ENCODE measurements at places on chromosomes 16 and 17.
A peak's percentile ranks its signal among the peaks of the same experiment; 100 is the strongest.

- no peak for DNase-seq
These were observed 6.9 kb downstream of the PLLP start for GRCh38 chr16:57277586-57277985.

DNA sequence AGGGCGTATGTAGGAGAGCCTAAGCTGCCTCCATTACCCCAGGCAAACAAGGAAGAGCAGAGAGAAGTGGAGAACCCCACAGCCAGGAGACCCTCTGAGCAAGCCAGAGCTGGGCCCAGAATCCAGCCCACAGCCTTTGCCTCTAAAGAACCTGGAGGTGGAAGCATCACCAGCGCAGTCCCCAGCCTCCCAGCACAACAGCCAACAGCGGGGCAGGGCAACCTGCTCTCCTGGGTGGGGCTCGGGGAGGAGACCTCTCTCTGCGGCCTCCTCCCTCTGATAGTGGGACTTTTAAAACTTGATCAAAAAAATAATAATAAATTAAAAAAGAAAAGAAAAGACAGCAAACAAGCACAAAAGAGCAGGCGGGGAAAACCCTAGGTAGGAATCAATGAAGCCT lies 45.9 kb downstream of the AXIN2 start:
- no peak for DNase-seq

- DNase-seq, result no peak
These were observed 389.6 kb upstream of the DYNLRB2 start for GRCh38 chr16:80150978-80151721.

- DNase-seq, result no peak
These were observed 2.7 kb downstream of the CCL5 start for GRCh38 chr17:35877345-35878029.

DNA sequence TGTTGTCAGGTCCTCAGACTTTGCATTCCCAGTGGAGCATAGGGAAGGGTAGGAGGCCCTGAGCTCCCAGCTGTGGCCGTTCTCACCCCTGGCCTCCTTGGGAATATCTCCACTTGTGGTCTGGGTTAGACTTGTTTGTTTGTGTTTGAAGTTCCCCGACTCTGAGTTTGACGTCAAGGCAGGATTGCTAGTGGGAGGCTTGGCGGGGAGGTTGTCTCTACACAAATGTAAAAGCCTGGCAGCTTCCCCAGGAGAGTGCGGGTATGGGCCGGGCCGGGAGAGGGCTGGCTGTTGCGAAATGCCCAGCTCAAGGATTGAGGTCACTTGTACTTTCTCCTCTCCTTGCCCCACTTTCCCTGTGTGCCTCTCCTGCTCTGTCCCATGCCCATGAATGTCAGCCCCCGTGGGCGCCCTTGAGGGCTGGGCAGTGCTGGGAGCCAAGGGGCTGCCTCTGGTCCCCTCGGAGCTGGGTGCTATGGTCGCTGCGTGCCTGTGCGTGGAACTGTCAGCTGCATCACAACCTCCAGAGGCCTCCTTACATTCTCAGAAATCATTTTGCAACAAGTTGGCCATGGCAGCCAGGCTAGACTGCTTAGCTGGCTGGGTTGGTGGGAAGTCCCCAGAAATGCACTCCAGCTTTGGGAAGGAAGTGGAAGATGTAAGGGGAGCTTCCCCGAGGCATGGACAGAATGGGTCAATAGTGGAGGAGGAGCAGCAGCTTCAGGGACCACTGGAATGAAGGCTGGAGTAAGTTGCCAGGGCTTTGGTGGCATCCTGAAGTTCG lies 84.3 kb downstream of the KSR1 start:
- DNase-seq, result no peak

DNA sequence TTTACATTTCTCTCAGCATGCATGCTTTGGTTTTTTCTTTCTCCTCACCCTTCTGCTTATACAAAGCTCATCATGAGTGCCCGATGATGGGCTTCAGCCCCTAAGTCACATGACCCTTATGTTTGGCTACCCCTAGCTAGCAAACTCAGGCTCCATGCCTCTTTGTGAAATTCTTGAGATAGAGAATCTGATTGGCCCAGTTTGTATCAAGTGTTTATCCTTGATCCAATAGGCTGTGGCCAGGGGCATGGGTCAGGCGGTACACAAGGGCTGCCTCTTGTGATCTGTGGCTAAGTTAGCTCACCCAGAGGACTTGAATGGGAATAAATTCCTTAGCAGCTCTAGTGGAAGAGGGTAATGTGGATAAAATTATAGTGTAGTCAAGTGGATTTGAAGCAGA lies 11.5 kb upstream of the TOX3 start:
- DNase-seq, result no peak

GRCh38 chr16:81266680-81267095 lies 28.2 kb downstream of the BCO1 start:
- DNase-seq, result no peak

DNA sequence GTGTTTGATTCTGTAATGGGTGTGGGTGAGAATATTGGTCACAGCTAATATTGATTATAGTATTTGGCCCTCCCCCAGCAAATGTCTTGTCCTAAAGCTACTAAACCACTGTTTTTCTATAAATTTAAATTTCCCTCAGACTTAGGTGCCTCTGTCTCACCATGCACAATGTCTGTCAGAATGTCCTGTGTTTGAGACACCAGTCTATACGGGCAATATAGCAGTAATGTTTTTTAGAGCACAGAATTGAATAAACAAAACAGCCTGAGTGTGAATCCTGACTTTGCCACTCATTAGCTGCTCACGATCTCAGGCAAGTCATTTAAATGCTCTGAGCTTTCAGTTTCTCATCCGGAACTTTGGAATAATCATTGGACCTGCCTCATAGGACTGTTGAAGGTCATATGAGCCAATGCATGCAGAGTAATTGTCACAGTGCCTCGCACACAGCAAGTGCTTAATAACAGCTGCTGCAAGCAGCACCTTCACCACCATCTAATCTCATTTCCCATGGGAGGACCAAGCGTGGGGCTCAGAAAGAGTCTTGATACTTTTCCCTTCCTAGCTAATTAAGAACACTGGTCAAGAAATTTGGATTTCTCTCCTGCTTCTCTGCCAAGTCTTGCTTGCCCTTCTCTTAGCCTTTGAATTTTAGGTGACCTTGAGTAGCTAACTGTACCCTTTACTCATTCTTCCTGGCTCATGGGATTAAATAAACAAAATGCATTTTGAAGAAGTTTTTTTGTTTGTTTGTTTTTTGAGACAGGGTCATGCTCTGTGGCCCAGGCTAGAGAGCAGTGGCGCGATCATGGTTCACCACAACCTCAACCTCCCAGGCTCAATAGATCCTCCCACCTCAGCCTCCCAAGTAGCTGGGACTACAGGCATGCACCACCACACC lies 9.8 kb downstream of the HLF start:
- no peak for DNase-seq

GRCh38 chr17:77610972-77611521 lies 347.5 kb upstream of the TNRC6C start:
- no peak for DNase-seq

- no peak for DNase-seq
These were observed 12.1 kb upstream of the PRKCB start for GRCh38 chr16:23823475-23824384.

GRCh38 chr17:20702692-20703091 lies 123.2 kb downstream of the CDRT15L2 start:
- DNase-seq, result no peak

GRCh38 chr17:50511058-50511457 lies 2.8 kb downstream of the MYCBPAP start:
- DNase-seq, result peak; percentile 22

- DNase-seq, result no peak
These were observed 185.3 kb downstream of the AATF start for GRCh38 chr17:37134050-37134449.

DNA sequence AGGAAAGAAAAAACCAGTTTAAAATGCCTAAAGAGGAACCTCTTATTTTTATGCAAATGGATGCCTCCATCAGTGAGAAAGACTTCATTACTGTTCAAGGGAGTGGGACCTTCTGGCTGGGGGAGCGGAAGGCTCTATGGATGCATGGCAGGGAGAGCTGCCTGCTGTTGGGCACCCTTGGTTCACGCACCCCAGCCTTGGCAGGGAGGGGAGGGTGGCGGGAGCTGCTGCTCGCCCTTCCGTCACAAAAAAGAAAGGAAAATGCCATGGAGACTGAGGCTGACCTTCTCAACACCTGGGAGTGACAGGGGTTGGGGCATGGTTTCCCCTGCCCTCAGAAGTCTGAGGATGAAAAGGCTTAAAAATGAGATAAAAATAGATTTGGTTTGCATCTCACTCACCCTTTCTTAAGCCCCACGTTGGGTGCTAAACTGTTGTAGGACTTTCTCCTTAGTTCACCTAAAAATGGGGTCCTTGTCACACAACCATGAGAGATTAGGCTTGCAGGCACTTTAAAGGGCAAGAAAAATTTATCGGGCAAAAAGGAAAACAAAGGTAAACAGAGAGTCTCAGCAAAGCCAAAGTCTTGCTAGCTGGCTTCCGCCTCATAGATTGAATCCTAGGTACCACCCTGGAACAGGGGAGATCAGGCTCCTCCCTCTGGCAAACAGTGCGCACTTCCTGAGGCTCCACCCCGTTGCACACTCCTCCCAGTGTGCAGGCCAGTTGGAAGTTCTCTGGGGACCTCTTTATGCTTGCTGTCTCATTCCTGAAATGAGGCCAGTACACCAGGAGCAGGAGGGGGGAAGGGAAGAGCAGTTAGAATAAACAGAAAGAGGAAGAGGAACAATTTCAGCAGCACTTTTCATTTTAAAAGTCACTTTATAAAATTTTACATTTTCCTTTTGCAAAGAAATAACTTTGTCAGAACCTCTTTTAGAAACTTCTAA lies 31.6 kb downstream of the PHKB start:
- no peak for DNase-seq

GRCh38 chr16:5903153-5903552 lies 805.6 kb upstream of the EEF2KMT start:
- no peak for DNase-seq

- DNase-seq, result no peak
These were observed 74.1 kb downstream of the SOCS1 start for GRCh38 chr16:11181899-11182279.

- no peak for DNase-seq
These were observed 26.5 kb upstream of the NF1 start for GRCh38 chr17:31068291-31068690.

- no peak for DNase-seq
These were observed 4.7 kb downstream of the PRAC1 start for GRCh38 chr17:48717367-48718226.

- DNase-seq, result no peak
These were observed 4.5 kb upstream of the PHAF1 start for GRCh38 chr16:67105246-67105645.

GRCh38 chr17:78294356-78294755 lies 62.9 kb downstream of the TMEM235 start:
- DNase-seq, result no peak

GRCh38 chr16:80518436-80518835 lies 22.4 kb upstream of the DYNLRB2 start:
- DNase-seq, result no peak

- DNase-seq, result no peak
These were observed 31.9 kb downstream of the C16orf78 start for GRCh38 chr16:49405530-49405929.

DNA sequence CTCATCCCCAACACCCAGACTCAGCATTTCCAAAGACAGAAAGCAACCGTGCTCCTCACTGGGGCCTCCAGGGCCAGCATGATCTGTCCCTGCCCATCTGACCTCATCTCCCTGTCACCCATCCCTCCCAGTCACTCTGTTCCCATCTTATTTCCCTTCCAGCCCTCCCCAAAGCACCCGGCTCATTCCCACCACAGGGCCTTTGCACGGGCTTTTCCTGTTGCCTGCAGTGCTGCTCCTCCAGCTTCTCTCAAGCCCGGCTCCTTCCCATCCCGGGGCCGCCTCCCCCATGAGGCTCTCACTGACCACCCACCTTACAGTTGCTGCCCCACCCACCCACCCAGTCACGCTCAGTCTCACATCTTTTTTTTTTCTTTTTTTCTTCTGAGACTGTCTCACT lies 54.8 kb downstream of the RMI2 start:
- no peak for DNase-seq

DNA sequence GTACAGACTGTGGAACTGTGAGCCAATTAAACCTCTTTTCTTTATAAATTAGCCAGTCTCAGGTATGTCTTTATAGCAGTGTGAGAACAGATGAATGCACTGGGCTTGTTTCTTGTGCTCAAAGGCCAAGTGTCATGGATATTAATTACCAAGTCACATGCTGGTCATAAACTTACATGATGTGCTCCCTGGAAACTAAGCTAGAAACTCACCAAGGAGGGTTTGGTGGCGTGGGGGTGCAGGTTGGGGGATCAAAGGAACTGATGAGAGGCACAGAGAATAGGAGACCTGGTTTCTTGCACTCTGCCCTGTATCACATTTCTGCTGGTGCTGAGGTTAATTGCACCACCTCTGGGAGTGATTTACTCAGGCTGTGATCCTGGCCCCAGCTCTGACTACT lies 31.2 kb upstream of the TMC5 start:
- no peak for DNase-seq

- no peak for DNase-seq
These were observed 20.1 kb upstream of the BCAR1 start for GRCh38 chr16:75271441-75272096.

DNA sequence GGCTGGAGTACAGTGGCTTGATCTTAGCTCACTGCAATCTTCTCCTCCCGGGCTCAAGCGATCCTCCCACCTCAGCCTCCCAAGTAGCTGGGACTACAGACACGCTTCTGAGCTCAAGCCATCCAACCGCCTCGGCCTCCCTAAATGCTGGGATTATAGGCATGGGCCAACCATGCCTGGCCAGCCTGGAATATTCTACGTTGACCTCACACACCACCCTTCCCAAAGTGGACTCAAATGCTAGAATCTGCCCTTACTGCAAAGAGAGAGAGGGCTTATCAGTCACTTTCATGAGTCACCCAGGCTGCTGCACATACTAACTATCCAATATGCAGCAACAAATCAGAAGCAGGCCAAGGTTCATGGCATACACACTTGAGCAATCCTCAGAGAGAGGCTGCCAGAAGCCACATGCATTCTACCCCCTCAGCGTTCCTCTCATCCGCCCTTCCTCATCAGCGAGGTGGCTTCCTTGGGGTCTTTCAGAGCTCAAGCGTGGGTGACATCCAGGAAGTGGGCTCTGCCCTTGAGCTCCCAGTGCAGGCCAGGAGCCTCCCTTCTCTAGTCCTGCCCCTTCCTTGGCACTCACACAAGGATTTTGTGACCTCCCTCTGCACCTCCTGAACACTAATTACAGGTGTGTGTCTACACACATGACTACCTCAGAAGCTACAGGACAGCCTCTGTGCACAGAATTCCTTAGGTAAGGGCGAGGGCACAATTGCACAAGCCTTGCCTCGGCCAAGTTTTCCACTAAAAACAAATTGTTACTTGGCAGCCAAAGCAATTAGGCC lies 24.8 kb upstream of the SIAH1 start:
- DNase-seq, result no peak

DNA sequence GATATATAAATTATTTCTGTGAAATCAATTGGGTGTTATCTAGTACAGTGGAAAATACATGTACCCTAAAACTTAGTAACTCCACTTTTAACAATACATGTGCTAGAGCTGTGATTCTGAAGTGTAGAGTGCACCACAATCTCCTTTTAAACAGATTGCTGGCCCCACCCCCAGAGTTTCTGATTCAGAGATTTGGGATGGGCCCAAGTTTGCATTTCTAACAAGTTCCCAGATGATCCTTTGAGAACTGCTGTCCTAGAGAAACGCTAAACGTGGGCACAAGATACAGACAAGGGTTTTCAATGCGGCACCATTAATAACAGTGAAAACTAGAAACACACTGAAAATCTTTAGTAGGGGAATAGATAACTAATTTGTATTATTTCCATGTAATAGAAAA lies 49.2 kb downstream of the NXPH3 start:
- no peak for DNase-seq
